GM12878 (cell line): ENCODE measurements at places on chromosomes 4 and X. TPM values are rescaled to one million over a fixed set of nuclear protein-coding genes. Genes with fewer than 3 reads are reported as not detected.

DNA sequence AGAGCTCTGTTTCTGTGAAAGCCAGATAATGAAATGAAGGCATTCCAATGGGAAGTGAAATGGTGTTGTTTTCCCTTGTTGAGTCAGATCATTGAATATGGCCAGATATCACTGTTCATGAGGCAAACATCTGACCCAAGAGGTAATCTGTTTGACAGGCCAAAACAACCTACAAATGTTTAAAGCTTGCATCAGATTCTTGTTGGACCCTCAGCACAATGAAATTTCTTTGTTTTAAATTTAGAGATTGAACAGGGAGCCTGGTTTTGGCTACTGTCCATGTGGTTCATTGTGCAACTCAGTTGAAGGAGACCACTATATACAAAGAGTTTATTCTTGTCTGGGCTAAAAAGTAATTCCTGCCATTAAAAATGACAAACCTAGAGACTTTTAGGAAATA lies 159.1 kb downstream of the AFF2 start:
- H3K4me1 ChIP-seq: no peaks in the 10 kb centered on the region
- no peak overlapping the region for H3K27ac ChIP-seq
- no peaks in the 10 kb centered on the region for H3K27me3 ChIP-seq
- H3K4me3 ChIP-seq: no peak overlapping the region
- H3K36me3 ChIP-seq: no peaks in the 10 kb centered on the region
- DNase-seq: no peak

GRCh38 chr4:144862210-144862609 lies 216.3 kb downstream of the HHIP start:
- no peaks in the 10 kb centered on the region for H3K36me3 ChIP-seq
- no peak overlapping the region for H3K27ac ChIP-seq
- no peaks in the 10 kb centered on the region for H3K27me3 ChIP-seq
- H3K4me1 ChIP-seq: no peaks in the 10 kb centered on the region
- no peak overlapping the region for H3K4me3 ChIP-seq

GRCh38 chr4:161803171-161803570 lies 360.6 kb downstream of the FSTL5 start:
- H3K4me3 ChIP-seq: no peak overlapping the region
- no peak overlapping the region for H3K27ac ChIP-seq
- H3K4me1 ChIP-seq: no peaks in the 10 kb centered on the region
- no peaks in the 10 kb centered on the region for H3K27me3 ChIP-seq
- no peaks in the 10 kb centered on the region for H3K36me3 ChIP-seq

GRCh38 chrX:122188751-122189150 lies 995.3 kb upstream of the GRIA3 start:
- DNase-seq: no peak
- no peak overlapping the region for H3K27ac ChIP-seq
- H3K4me1 ChIP-seq: no peaks in the 10 kb centered on the region
- no peaks in the 10 kb centered on the region for H3K36me3 ChIP-seq
- no peaks in the 10 kb centered on the region for H3K27me3 ChIP-seq

- no peaks in the 10 kb centered on the region for H3K36me3 ChIP-seq
- H3K27me3 ChIP-seq: no peaks in the 10 kb centered on the region
- DNase-seq: no peak
- H3K4me3 ChIP-seq: no peak overlapping the region
- no peak overlapping the region for H3K27ac ChIP-seq
Observed at GRCh38 chr4:80097400-80098177, 24.6 kb upstream of the ANTXR2 start.

DNA sequence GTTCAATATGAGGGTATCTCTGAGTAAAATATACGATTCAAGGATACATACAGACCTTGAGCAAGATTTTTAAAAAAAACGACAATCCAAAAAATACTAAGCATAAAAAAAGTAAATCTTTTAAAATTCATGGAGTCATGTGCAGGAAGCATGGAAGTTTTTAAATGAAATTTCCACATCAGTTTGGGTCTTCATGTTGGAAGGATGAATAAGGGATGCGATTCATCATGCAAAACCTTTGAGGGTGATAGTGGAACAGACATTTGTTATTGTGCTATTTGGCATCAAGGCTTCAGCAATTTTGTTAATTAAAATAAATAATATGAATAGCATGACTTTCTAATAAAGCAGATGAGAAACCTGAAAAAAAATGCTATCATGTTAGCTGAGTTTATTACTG lies 815.0 kb upstream of the PCDH10 start:
- DNase-seq: no peak
- no peaks in the 10 kb centered on the region for H3K27me3 ChIP-seq

DNA sequence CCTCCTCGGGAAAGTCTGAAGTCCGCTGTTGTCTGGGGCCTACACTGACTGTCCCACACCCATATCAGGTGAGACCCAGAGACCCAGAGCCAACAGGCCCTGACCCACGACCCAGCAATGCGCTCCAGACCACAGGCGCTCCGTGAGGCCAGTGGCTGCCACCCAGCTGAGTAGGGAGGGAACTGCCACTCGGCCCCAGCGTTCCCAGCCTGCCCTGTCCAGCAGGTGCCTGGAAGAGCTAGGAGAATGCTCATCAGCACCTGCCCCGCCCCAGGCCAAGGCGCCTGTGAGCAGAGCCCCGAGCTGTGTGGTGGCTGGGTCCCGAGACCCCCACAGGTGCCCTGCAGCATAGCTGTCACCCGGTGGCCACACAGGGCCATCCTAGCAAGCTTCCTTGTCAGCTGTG lies 2.7 kb downstream of the SPON2 start:
- H3K4me3 ChIP-seq: no peak overlapping the region
- H3K27me3 ChIP-seq: no peaks in the 10 kb centered on the region; the same call in 1 of the 2 replicates
- no peak overlapping the region for H3K27ac ChIP-seq
- no peak for DNase-seq
- H3K36me3 ChIP-seq: no peaks in the 10 kb centered on the region

GRCh38 chr4:86496094-86497080 lies 97.7 kb upstream of the PTPN13 start:
- no peak overlapping the region for H3K4me3 ChIP-seq
- no peak for DNase-seq
- no peaks in the 10 kb centered on the region for H3K27me3 ChIP-seq
- no peaks in the 10 kb centered on the region for H3K4me1 ChIP-seq

- H3K4me1 ChIP-seq: peaks cover 5% of the 10 kb centered on the region; the same call in 1 of the 2 replicates
- peak overlapping the region; percentile 98; the same call in 1 of the 2 replicates for H3K27ac ChIP-seq
- H3K36me3 ChIP-seq: no peaks in the 10 kb centered on the region; the same call in 1 of the 2 replicates
- peak overlapping the region; percentile 94 for H3K4me3 ChIP-seq
- no peaks in the 10 kb centered on the region for H3K27me3 ChIP-seq
Observed at GRCh38 chr4:94208918-94209317, 1.3 kb downstream of the SMARCAD1 start.

DNA sequence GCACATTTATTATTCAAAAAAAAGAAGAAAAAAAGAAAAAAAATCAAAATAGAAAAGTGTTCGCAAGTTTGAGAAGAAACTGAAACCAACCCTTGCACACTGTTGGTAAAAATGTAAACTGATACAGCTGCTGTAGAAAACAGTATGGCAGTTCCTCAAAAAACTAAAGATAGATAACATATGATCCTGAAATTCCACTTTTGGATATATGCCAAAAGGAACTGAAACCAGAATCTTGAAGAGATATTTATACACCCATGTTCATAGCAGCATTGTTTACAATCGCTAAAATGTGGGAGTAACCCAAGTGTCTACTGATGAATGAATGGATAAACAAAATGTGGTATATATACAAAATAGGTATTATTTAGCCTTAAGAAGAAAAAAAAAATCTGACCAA lies 155.4 kb downstream of the TBCK start:
- no peaks in the 10 kb centered on the region for H3K27me3 ChIP-seq
- no peak overlapping the region for H3K27ac ChIP-seq

- H3K27ac ChIP-seq: no peak overlapping the region
- H3K27me3 ChIP-seq: no peaks in the 10 kb centered on the region
- H3K36me3 ChIP-seq: no peaks in the 10 kb centered on the region
- no peak for DNase-seq
Observed at GRCh38 chr4:153409412-153409811, 56.7 kb upstream of the TMEM131L start.

GRCh38 chrX:134803551-134804183 lies 145.4 kb upstream of the PLAC1 start:
- H3K4me1 ChIP-seq: no peaks in the 10 kb centered on the region
- no peaks in the 10 kb centered on the region for H3K27me3 ChIP-seq
- DNase-seq: no peak
- no peak overlapping the region for H3K4me3 ChIP-seq
- no peaks in the 10 kb centered on the region for H3K36me3 ChIP-seq
- no peak overlapping the region for H3K27ac ChIP-seq

GRCh38 chr4:26763063-26763462 lies 97.6 kb upstream of the STIM2 start:
- no peak overlapping the region for H3K4me3 ChIP-seq
- no peaks in the 10 kb centered on the region for H3K4me1 ChIP-seq
- H3K27me3 ChIP-seq: no peaks in the 10 kb centered on the region; the same call in 1 of the 2 replicates
- DNase-seq: no peak
- H3K27ac ChIP-seq: no peak overlapping the region

DNA sequence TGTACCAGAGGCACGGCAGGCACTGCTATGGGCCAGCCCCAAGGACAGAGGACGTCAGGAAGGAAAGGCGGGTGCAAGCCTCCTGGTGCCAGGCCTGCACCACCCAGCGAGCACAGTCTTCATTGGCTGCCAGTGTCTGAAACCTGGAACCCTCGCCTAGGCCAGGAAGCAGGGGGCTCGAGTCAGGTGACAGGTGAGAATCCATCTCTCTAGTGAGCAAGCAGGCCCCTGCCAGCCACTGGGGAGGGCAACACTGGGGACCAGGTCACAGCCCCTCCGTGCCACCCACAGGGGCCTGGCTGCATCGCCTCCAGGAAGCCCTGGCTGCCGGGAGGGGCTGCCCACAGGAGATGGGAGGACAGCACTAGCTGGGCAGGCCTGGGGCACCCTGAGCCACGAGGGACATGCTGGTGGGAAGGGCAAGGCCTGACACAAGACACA lies 6.9 kb upstream of the HAUS3 start:
- H3K36me3 ChIP-seq: no peaks in the 10 kb centered on the region
- no peak for DNase-seq
- H3K4me1 ChIP-seq: peaks cover 2% of the 10 kb centered on the region; the same call in 1 of the 2 replicates
- H3K4me3 ChIP-seq: no peak overlapping the region
- no peak overlapping the region for H3K27ac ChIP-seq
- no peaks in the 10 kb centered on the region for H3K27me3 ChIP-seq

EVC gene
- 51.2 and 55.9 TPM in 2 replicates for total RNA-seq

FAAH2 gene
- 0.97 and 1.5 TPM in 2 replicates for total RNA-seq

DGAT2L6 gene
- 0.16 TPM in 1 of 2 replicates, not detected in the other for total RNA-seq

IL15 gene
- total RNA-seq: 7.0 and 8.1 TPM in 2 replicates

NUDT10 gene
- total RNA-seq: not detected in 2 replicates

ENPEP gene
- total RNA-seq: not detected in 2 replicates
